ENCODE measurements at places on chromosomes 1 and 21.

DNA sequence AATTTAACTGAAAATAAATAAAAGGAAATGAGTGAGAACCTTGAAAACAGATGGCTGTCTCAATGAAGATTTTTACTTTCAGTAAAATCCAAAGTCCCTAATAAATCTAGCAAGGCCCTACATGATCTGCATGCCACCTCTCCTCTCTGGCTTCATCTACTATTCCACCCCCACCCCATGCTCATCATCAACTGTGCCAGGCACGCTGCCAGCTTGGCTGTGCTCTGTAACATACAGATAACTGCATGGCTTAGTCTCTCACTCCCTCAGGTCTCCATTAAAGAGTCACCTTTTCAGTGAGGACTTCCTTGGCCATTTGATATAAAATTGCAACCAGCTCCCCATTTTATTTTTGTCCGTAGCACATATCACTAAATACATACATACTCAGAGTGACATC, 26.7 kb downstream of the RGSL1 start:
- no peak for DNase-seq

- no peak for DNase-seq
Measured at GRCh38 chr1:231194476-231194842, 32.6 kb downstream of the TRIM67 start.

GRCh38 chr1:47934243-47934805, 62.9 kb downstream of the TRABD2B start:
- DNase-seq = no peak

DNA sequence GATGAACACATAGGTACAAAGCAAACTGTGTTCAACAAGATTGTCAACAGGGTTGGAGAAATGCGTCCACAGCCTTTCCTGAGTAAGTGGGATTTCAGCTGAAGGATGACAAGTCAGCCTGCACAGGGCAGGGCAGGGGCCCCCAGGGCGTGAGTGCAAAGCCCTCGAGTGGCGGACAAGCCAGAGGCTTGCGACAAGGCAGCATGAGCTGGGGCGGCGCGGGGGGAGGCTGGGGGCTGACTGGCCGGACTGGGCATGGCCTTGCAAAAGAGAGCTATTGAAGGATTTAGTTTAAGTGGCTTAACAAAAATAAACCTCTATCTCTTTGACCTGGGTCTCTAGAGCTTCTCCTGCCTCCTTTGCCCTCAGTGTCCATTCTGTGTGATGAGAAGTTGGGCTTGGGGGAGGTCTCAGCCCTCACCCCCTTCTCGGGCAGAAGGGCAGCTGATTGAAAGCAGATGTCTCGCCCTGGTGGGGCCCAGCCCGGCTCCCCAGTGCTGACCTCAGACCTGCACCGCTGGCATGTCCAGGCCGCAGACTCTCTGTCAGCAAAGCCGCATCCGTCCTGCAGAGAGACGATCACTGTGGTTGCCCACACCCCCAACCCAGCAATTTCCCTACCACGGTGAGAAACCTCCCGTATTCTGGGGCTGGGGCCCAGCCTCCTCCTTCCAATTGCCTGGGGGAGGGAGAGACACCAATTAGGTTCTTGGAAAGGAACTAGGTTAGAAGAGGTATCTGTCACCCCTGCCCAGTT, 24.3 kb upstream of the EPS8L3 start:
- peak; percentile 31 for DNase-seq

DNA sequence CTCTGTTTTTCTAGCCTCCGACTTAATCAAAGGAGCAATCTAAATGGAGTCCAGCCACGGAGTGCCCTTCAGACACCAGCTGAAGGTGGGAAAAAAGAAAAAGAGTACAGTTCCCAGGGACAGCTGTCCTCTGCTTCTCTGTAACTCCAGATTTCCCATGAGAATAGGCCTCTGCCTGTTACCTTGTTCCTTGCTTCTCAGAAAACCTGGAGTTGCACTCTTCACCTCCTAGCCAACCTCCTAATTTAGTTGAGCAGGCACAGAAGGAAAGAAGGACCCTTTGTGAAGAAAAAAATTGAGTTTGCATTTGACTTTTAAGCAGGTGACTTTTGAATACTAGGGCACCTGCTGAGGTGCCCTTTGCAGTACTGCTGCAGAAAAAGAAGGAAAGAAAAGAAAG, 8.3 kb downstream of the BARHL2 start:
- DNase-seq = no peak

GRCh38 chr1:84504580-84505492, 1.4 kb upstream of the SPATA1 start:
- DNase-seq = peak; percentile 19

DNA sequence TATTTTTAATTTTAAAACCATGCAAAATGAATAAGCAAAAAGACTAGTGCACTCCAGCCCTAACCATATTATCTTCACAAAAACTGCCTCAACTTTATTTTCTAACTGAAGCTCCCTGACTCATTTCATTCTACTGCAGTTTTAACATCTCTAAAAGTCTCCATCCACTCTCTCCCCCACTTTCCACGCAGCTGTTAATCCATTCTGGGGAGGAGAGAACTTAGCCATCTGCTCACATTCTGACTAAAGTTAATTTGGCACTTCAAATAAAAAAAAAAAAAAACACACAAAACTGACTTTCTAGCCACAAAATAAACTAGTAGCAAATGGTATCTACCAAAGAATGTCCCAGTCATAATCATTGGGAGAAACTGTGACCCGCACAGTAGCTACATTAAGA, 5.4 kb upstream of the MYBPHL start:
- DNase-seq = no peak

- no peak for DNase-seq
Measured at GRCh38 chr21:44702973-44703730, 6.2 kb downstream of the KRTAP10-12 start.

GRCh38 chr1:9922342-9922741, 12.3 kb upstream of the CTNNBIP1 start:
- DNase-seq = no peak

DNA sequence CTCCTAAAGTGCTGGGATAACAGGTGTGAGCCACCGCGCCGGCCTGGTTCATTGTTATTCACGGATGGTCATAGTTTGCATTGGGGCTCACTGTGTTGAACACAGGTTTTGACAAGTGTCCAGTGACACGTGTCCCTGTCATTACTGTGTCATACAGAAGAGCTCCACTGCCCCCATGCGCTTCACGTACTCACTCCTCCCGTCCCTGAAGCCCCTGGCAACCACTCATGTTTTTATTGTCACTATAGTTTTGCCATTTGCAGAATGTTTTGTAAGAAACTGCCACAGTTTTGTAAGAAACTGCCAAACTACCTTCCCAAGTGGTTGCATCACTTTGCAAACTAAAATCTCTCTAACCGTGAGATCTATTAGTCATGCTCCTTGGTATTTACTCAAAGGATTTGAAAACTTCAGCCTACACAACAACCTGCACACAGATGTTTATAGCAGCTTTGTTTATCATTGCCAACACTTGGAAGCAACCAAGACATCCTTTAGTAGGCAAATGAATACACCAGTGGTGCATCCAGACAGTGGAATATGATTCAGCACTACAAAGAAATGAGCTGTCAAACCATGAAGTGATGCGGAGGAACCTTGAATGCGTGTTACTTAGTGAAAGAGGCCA, 163.2 kb upstream of the COL6A1 start:
- no peak for DNase-seq

- DNase-seq = no peak
Measured at GRCh38 chr1:94044290-94044790, 76.6 kb downstream of the ABCA4 start.

DNA sequence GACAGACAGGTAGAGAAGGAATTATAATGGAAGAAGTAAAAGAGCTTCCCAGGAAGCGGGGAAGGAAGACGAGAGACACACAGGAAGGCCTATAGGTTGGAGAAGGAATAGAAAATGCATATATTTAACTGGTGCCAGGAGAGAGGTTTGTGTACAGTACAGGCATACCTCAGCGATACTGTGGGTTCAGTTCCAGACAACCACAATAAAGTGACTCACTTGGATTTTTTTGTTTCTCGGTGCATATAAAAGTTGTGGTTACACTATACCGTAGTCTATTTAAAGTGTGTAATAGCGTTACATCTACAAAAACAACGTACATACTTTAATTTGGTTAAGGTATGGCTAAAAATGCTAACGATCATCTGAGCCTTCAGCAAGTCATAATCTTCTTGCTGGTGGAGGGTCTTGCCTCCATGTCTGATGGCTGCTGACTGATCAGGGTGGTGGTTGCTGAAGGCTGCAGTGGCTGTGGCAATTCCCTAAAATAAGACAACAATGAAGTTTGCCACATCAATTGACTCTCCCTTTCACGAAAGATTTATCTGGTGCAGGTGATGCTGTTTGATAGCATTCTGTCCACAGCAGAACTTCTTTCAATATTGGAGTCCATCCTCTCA, 16.0 kb downstream of the YARS1 start:
- DNase-seq = peak; percentile 67

DNA sequence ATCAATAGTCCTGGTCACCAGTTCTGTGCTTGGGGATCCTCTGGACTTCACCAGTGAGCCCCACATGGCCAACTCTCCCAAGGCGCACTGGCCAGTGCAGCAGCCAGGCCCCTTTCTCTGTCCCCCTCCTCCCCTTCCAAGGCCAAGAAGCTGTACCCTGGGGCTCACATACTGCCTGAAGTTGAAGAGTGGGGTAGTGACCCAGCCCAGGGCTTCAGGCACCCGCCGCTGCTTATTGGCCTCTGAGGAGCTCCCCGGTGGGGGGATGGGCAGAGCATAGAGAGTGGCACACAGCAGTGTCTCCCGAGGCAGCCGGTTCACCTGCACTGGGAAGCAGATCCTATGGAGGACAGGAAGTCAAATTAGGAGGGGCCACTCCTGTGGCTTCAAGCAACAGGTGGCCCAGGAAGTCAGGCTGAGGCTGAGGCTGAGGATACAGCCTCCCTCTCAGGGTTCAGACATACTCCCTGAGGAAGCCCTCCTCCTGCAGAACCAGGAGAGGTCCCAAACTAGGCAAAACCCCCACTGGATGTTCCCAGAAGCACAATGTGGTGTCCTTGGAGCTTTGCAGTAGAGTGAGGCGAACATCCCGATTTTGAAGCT, 38.2 kb upstream of the PPP1R15B start:
- DNase-seq = no peak

GRCh38 chr1:6198646-6199297, 623 bp downstream of the RPL22 start:
- peak; percentile 28 for DNase-seq
